Breast epithelium (tissue), 4 donors: ENCODE measurements at places on chromosomes 4 and X.

DNA sequence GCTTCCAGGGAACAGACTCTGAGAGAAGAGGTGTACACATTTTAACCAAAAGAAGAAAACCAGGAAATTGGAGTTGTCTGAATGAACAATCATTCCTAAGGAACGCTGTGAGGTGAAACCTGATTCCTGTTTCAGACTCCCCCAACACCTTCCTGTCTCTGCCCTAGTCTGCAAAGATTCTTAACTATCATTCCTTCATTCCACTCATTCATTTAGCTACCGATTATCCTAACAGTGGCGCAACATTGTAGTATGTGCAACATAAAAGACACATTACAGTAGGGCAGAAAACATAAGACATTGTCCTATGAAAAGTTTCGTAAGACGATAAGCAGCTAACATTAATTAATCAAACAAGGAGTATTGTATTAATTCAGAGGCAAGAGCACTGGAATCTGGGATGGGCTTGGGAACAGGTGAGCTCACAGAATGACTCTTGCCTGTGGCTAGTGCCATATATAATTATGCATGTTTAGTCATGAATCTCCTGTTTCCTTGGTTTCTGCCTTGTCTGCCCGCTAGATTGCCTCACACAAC lies 23.8 kb upstream of the ADH7 start:
- no peak for DNase-seq

GRCh38 chr4:89616382-89616781 lies 220.6 kb downstream of the SNCA start:
- no peak for DNase-seq

- peak; percentile 38 for DNase-seq
These were observed 129.1 kb downstream of the CPZ start for GRCh38 chr4:8721621-8722020.

GRCh38 chr4:130416228-130416627 lies 1320.3 kb downstream of the C4orf33 start:
- DNase-seq = no peak

GRCh38 chrX:72317139-72317538 lies 11.4 kb upstream of the CITED1 start:
- no peak for DNase-seq
